ENCODE measurements at places on chromosomes 5 and 9. TPM values are rescaled to one million over a fixed set of nuclear protein-coding genes. Genes with fewer than 3 reads are reported as not detected.

CAMSAP1 gene
- 24.7 TPM for total RNA-seq

RALGPS1 gene
- total RNA-seq: 0.65 TPM

GABBR2 gene
- total RNA-seq: 0.32 TPM

PCDHGC5 gene
- 0.65 TPM for total RNA-seq

CER1 gene
- not detected for total RNA-seq
